ENCODE measurements at places on chromosomes 7 and 10. TPM values are rescaled to one million over a fixed set of nuclear protein-coding genes. Genes with fewer than 3 reads are reported as not detected.

GLCCI1 gene
- total RNA-seq: 2.6 TPM

- no peak for DNase-seq
Measured at GRCh38 chr10:88853155-88853881, 1.7 kb upstream of the ANKRD22 start.

DNA sequence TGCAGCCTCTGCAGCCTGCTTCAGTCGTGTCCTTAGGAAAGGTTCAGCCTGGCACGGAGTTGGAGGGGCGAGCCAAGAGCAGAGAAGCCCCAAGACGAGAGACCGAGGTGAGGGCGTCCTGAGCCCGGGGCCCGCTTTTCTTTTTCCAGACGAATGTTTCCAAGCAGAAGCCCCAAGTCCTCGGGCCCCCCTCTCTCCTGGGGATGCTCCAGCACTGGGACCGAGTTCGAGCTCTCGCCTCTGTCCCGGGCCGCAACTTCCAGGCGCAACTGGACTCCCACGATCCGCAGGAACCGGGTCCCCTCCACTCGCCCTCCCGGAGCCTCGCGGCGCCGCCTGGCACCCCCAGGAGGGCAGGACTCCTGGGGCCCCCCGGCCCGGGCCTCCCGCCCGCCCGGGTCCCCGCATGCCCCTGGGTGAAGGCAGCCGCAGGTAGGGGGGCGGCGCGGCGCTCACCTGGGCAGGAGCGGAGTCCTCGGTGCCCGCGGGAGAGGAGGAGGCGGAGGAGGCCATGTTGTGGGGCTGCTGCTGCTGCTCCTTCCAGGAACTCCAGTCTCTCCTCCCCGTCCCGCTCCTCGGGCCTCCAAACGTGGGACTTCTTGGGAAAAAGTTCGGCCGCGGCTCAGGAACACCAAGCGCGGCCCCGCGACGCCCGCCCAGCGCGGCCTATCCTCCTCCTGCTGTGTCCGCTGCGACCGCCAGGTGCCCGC lies 45.3 kb upstream of the CDK1 start:
- no peak for DNase-seq

PHYHIPL gene
- not detected for total RNA-seq

INA gene
- 7.9 TPM for total RNA-seq

SLC26A3 gene
- total RNA-seq: not detected

DNA sequence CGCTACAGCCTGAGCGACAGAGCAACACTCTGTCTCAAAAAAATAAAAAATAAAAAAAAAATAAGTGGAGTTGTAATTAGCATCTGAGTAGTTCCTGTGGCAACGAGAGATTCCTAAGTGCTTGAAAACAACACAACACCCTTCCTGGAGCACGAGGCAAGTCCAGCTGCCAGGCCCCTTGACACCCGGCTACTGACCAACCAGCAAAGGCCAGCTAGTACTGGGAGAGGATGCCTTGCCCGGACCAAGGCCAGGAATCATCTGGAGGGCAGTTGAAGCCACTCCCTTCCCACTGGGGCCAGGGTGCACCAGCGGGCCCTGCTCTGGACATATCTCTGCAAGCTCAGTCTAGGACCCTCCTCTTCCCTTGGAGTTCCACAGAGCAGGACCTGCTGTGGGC lies 536 bp downstream of the C10orf105 start:
- DNase-seq: no peak

GSTO2 gene
- total RNA-seq: 2.3 TPM

DNA sequence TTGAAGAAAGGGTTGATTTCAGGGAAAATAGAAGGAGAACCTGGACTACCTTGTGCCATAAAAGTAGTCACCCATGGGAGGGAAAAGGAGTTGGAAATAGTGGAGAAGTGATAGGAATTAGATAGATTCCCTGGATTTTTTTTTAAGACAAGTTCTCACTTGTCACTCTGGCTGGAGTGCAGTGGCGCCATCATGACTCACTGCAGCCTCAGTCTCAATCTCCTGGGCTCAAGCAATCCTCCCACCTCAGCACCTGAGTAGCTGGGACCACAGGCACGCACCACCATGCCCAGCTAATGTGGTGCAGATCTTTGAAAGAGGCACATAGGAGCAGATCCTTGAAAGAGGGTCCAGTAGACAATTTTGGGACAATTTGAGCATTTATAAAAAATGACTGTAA lies 9.5 kb upstream of the BLNK start:
- DNase-seq: no peak
